ENCODE measurements at places on chromosomes 1 and 21. TPM values are rescaled to one million over a fixed set of nuclear protein-coding genes. Genes with fewer than 3 reads are reported as not detected.

Gene NIT1
- 28.4 TPM for total RNA-seq

Gene INKA2
- total RNA-seq = 12.5 TPM

Gene OR6K3
- not detected for total RNA-seq

Gene CTTNBP2NL
- total RNA-seq = 12.3 TPM

Gene SPRR2F
- not detected for total RNA-seq

- DNase-seq = no peak
These were observed 71.0 kb upstream of the KLHDC7A start for GRCh38 chr1:18409609-18410237.

Measured in LHCN-M2 (cell line).